ENCODE measurements at places on chromosomes 3 and 15.
A peak's percentile ranks its signal among the peaks of the same experiment; 100 is the strongest.

- no peak for DNase-seq
Observed at GRCh38 chr3:4491855-4492207, 1.3 kb upstream of the ITPR1 start.

GRCh38 chr15:78110096-78110495 is 17.7 kb downstream of the SH2D7 start:
- no peak for DNase-seq

DNA sequence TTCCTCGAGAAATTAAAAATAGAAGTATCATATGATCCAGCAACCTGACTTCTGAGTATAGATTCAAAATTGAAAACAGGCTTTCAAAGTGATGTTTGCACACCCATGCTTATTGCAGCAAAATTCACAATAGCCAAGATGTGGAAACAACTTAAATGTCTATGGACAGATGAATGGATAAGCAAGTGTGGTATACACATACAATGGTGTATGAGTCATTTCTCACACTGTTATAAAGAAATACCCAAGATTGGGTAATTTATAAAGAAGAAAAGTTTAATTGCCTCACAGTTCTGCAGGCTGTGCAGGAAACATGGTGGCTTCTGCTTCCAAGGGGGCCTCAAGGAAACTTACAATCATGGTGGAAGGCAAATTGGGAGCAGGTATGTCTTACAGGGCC is 100.8 kb downstream of the KLF13 start:
- no peak for DNase-seq

DNA sequence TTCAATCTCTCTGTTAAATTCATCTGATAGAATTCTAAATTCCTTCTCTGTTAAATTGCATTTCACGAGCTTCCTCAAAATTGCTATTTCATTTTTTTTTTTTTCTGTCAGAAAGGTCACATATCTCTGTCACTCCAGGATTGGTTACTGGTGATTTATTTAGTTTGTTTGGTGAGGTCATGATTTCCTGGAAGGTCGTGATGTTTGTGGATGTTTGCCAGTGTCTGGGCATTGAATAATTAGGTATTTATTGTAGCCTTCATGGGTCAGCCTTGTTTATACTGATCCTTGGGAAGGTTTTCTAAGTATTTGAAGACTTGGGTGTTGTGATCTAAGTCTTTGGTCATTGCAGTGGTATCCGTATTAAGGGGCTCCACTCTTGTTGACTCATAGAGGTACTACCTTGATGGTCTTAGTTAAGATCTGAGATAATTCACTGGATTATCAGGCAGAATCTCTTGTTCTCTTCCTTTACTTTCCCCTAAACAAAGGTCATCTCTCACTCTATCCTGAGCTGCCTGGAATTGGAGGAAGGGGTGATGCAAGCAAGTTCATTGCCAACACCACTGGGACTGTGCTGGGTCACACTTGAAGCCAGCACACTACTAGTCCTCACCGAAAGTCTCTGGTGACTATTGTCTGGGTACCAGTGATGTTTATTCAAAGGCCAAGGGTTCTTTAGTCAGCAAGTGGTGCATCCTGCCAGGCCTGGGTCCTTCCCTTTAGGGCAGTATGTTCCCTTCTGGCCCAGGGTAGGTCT is 231.1 kb downstream of the GBE1 start:
- no peak for DNase-seq

- no peak for DNase-seq
Observed at GRCh38 chr15:87633525-87633924, 623.0 kb downstream of the NTRK3 start.

DNA sequence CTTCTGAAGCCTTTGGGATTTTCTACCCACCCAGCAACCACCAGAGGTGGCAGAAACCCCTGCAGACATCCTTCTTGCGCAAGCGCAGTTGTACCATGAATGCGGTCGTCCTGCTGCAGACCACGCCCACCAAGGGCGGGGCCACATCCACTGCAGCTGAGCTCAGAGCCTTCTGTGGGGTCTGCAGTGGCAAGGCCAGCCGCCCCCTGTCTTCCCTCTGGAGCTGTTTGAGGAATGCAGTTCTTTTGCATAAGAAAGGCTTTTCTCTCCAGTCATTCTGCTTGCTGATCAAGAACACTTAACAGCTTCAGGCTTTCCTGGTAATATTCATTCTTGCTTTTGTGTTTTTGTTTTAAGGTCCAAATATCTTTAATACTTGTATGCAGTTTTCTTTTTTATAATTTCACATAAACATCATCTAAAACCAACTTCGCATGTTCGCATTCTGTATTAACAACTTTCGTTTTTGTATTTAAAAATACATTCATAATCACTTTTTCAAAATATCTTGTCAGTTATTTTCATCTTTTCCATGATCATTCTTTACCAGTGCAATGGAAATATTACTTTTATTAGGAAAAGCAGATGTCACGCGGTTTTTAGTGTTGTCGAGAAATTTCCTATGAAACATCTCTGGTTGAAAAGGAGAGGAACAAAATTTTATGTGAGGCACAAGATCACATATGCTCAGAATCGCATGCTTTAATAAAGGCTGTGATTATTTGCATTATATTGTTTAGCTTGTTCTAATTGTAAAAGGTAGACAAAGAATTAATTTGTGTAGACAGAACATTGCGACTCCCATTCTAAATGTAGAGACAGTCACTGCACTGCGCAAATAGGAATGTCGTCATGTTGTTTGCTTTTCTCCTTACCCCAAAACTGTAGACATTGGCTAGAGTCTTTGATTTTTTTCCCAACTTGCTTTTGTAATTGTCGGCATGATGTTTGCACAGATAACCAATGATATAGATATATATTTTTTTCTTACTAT is 98.1 kb upstream of the SNRPN start:
- peak; percentile 57 for DNase-seq

GRCh38 chr3:152087153-152087552 is 181.6 kb upstream of the MBNL1 start:
- DNase-seq, result no peak
